Adrenal gland (tissue), 19 donors: ENCODE measurements at places on chromosomes 1 and 21. TPM values are rescaled to one million over a fixed set of nuclear protein-coding genes. Genes with fewer than 3 reads are reported as not detected.
A peak's percentile ranks its signal among the peaks of the same experiment; 100 is the strongest.

GRCh38 chr1:192167011-192167410 is 8.7 kb downstream of the RGS18 start:
- no peak overlapping the region for H3K4me3 ChIP-seq
- H3K4me1 ChIP-seq, result peaks cover 9% of the 10 kb centered on the region
- no peak overlapping the region for H3K27ac ChIP-seq
- H3K27me3 ChIP-seq, result no peaks in the 10 kb centered on the region
- DNase-seq, result no peak

- no peaks in the 10 kb centered on the region for H3K36me3 ChIP-seq
- no peak overlapping the region for H3K27ac ChIP-seq
- no peak overlapping the region for H3K4me3 ChIP-seq
- no peak for DNase-seq
- no peaks in the 10 kb centered on the region for H3K27me3 ChIP-seq
- peaks cover 8% of the 10 kb centered on the region for H3K4me1 ChIP-seq
Observed at GRCh38 chr1:219276049-219276738, 102.5 kb downstream of the LYPLAL1 start.

DNA sequence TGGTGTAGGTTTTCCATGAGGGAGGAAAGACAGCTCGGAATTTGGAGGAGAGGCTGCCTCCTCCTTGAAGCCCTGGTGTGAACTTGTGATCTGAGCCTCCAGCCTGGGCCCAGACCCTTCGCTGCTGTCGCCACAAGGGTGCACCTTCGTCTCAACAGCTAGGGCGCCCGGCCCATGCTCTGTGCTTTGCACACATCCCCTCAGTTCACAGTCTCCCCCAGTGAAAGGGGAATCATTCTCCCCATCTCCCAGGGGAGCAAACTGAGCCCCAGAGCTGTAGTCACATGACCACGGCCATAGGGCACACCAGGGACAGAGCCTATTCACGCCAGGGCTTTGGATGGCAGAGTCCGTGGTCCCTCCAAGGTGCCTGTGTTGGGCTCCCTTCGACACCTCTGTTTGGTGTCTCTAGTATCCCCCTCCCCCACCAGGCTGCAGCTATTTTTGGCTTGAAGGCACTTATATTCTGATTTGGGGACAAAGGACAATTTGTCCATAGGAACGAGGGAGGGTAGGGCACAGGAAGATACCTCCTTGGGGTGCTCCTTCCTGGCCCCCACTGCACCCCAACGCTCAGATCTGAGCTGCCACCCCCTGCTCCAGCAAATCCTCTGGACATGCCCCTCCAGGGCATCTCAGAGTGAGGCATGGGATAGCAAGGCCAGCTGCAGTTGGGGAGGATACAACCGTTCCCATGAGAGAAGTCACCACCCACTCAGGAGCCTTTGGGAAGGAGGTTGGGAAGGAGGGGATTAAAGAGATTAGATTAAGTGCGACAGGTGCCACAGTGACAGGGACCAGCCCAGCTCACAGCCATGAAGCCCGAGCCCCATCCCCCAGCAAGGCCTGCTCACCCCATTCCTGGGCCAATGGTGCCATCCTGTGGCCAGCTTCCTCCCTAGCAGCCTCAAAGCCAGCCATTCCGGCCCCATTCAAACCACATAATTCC is 15.7 kb downstream of the MATN1 start:
- no peak overlapping the region for H3K4me3 ChIP-seq
- no peaks in the 10 kb centered on the region for H3K36me3 ChIP-seq
- DNase-seq, result peak; percentile 80
- no peaks in the 10 kb centered on the region for H3K27me3 ChIP-seq

- peaks cover 49% of the 10 kb centered on the region for H3K36me3 ChIP-seq
- H3K4me1 ChIP-seq, result peaks cover 28% of the 10 kb centered on the region
- H3K27ac ChIP-seq, result peak overlapping the region; percentile 67
- H3K4me3 ChIP-seq, result no peak overlapping the region
- no peaks in the 10 kb centered on the region for H3K27me3 ChIP-seq
- DNase-seq, result no peak
Observed at GRCh38 chr1:36351227-36351977, 28.0 kb upstream of the EVA1B start.

DNA sequence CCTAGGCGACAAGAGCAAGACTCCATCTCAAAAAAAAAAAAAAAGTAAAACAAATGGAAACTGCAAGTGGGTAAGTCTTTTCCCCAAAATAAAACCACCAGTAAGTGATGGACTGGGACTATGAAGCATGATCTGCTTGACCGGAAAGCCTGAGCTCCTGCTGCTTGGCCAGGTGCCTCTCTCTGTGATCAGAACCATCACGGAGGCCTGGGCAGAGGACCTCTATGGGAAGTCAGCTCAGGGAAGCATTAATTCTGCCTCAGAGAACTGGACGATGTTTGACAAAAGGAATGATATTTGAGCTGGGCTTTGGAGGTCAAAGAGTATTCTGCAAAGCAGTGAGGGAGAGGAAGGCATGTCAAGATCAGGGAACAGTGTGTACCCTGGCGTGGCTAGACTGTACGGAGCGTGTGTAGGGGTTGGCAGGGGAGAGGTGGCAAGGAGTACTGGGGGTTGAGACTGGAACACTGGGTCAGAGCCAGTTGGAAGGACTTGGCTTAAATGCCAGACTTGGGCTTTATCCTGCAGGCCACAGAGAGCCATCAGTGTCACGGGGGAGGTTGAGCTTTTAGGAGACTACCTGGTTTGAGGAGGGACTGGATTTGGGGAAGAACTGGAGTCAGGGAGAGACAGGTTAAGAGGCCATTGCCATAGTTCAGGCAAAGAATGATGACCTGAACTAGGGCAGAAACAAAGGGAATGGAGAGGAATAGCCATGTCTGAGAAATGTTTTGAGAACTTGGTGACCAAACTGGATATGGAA is 16.4 kb downstream of the ATP1A2 start:
- H3K27ac ChIP-seq, result no peak overlapping the region
- no peaks in the 10 kb centered on the region for H3K36me3 ChIP-seq
- H3K4me3 ChIP-seq, result no peak overlapping the region
- DNase-seq, result no peak

Gene FCGR2B
- 15.3 TPM for total RNA-seq

Gene PDE4B
- 2.9 TPM for total RNA-seq

Gene MCOLN2
- 10.0 TPM for total RNA-seq

Gene NADK
- 176 TPM for total RNA-seq

Gene S100A7A
- not detected for total RNA-seq
